ENCODE measurements at places on chromosomes 4 and X. TPM values are rescaled to one million over a fixed set of nuclear protein-coding genes. Genes with fewer than 3 reads are reported as not detected.

GRCh38 chrX:136779346-136779781, 1.4 kb downstream of the ARHGEF6 start:
- no peak for DNase-seq

DNA sequence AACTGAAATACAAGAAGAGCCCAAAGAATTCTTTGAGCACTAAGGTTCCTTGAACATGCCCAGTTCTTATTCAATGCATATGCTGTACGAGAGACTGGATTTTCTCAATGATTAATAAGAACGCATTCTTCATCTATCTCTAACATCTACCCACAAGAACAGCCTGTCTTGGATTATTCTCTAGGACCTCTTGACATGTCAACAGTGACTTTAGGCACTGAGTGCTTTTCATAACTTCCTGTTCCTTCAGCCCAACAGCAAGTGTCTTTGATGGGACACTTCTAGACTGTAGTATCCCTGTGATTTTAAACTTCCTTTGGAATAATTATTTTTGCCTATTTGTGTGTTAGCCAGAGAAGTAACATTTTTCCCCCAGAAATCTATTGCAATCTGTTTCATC, 69.3 kb downstream of the OPHN1 start:
- DNase-seq, result no peak

GRCh38 chr4:83516042-83516772, 19.7 kb upstream of the GPAT3 start:
- DNase-seq, result peak; percentile 77

- DNase-seq, result no peak
Measured at GRCh38 chrX:66900886-66901285, 262.0 kb upstream of the EDA2R start.

DNA sequence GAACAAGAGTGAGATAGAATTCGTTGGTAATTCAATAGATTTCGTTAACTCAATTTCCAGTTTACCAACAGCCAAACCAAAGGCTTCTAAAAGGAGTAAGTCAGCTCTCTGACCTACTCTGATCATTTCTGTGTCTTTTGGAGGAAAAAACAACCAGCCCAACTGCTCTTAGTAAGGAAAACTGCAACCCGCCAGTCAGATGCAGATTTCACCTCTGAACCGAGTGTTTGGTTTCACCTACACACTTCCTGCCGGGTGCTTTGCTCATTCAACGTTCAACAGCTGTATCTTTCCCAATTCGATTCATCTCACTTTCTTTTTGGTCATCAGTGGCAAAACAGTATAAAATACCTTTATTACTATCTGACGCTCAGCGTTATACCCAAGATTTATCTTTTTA, 24.5 kb downstream of the TMSB4X start:
- no peak for DNase-seq

DNA sequence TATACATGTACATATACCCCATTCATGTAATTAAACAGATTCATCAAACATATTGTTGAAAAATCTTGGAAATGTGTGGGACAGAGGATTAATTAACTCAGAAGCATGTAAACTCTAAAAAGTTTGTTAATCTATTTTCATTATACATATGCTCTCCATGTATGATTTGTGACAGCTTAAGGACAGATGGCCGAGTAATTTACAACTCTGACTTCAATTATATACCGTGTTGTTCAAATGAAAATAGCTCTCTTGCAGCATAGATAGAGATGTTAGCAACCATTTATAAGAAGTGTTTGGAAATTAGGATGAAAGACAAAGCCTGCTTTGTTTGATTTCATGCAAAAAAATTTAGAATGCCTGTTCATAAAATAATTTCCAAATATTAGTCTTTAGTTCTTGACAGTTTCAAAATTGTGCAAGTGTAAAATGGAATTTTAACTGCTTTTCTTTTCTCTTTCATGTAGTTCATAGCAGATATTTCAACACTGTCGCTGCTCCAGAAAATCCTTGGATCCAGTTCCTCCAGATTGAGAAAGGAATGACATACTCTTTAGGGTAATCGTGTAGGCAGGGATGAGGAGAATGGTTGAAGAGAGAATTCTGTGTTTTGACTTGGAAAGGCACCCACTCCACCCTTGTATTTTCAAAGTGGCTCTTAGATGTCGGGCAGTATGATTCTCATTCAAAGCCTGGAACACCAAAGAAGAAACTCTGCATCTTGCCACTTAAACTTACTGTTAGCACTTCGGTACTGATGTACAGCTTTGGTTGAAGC, 23.1 kb downstream of the AFF2 start:
- no peak for DNase-seq

Gene CTAG1B
- total RNA-seq, result not detected

Gene SH2D1A
- total RNA-seq, result not detected

Gene RCHY1
- total RNA-seq, result 18.7 TPM
